Muscle of leg (tissue), 16 donors: ENCODE measurements at places on chromosomes 1 and 21. TPM values are rescaled to one million over a fixed set of nuclear protein-coding genes. Genes with fewer than 3 reads are reported as not detected.

The FAM110D gene
- 0.93 TPM for total RNA-seq

The TCP10L gene
- total RNA-seq: 1.6 TPM

The TARS2 gene
- 15.3 TPM for total RNA-seq

The OXCT2 gene
- 0.44 TPM for total RNA-seq

The CD160 gene
- 0.09 TPM for total RNA-seq

DNA sequence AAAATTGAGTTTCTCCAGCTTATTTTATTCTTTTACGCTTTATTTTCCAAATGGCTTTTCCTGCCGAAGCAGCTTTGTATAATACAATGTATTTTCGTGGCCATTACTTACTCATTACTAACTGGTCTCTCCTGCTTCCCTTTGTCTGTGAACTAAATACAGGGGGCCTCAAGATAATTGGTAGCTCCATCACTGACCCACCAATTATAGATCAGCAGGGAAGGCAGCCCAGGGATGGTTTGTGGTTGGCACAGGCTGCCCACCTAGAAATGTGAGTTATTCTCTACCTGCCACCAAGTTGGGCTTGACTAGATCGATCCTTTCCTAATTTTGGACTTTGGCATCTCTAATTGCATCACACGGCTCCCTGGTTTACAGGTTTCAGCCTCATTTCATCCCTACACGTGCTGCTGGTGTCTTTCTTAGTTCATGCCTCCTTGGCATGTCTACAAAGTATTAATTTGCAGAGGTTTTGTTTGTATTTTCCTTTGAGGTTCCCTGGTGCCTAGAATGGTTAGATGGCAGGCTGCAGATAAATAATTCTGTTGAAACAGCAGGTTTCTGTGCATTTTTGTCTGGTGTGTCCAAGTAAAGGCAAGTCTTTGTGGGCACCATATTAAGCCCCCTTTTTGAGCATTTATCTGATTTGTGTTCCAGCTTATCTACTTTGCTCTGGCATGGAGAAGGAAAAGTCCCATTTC lies 35.2 kb downstream of the PEX14 start:
- H3K27ac ChIP-seq: no peak overlapping the region
- DNase-seq: no peak
- H3K4me1 ChIP-seq: peaks cover 17% of the 10 kb centered on the region
- H3K27me3 ChIP-seq: no peaks in the 10 kb centered on the region
- H3K36me3 ChIP-seq: peaks cover 3% of the 10 kb centered on the region

DNA sequence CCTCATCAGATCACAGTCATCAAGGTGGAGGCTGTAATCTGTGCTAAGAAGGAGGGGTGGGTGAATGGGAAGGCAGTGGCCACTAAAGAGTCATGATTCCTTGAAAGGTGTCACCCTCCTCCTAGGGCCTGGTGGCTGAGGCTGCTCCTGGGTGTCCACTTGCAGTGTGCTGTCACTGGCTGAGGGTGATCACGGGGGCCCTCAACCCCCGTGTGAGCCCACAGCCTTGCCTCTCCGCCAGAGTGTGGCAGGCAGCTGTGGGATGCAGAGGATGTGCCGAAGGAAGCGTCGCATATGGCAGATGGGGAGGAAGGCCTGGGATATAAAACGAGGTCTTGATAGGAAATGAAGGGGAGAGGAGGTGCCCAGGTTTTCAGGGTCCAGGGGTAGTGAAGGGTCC lies 476.5 kb downstream of the PTPRU start:
- H3K4me3 ChIP-seq: no peak overlapping the region
- no peak for DNase-seq
- H3K36me3 ChIP-seq: no peaks in the 10 kb centered on the region

- H3K27me3 ChIP-seq: no peaks in the 10 kb centered on the region
- no peak for DNase-seq
- no peak overlapping the region for H3K4me3 ChIP-seq
- H3K4me1 ChIP-seq: peaks cover 38% of the 10 kb centered on the region
- H3K27ac ChIP-seq: no peak overlapping the region
- H3K36me3 ChIP-seq: peaks cover 38% of the 10 kb centered on the region
These were observed 2.9 kb downstream of the SELENON start for GRCh38 chr1:25802915-25803314.

- DNase-seq: no peak
- no peak overlapping the region for H3K27ac ChIP-seq
- no peaks in the 10 kb centered on the region for H3K4me1 ChIP-seq
- no peaks in the 10 kb centered on the region for H3K36me3 ChIP-seq
- no peak overlapping the region for H3K4me3 ChIP-seq
These were observed 66.9 kb upstream of the ECE1 start for GRCh38 chr1:21357161-21357560.

- H3K36me3 ChIP-seq: no peaks in the 10 kb centered on the region
- H3K4me1 ChIP-seq: no peaks in the 10 kb centered on the region
- no peak overlapping the region for H3K4me3 ChIP-seq
- H3K27ac ChIP-seq: no peak overlapping the region
These were observed 268.8 kb upstream of the CSF3R start for GRCh38 chr1:36751525-36751924.

DNA sequence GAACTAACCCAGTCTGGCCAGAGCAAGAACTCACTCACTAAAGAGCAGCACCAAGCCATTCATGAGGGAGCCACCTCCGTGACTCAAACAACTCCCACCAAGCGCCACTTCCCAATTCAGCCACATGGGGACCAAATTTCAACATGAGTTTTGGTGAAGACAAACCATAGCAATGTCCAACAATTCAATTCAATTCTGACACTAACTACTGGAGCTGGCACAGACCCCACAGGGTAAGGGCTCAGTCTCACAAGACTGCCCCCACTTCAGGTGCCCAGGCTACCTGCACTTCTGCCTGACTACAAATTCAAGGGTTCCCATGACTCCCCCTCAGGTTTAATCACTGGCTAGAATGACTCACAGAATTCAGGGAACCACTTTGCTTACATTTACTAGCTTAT lies 48.8 kb upstream of the RAP1A start:
- DNase-seq: no peak
- H3K27me3 ChIP-seq: no peaks in the 10 kb centered on the region
- peaks cover 4% of the 10 kb centered on the region for H3K4me1 ChIP-seq
- H3K36me3 ChIP-seq: no peaks in the 10 kb centered on the region
- H3K27ac ChIP-seq: no peak overlapping the region

GRCh38 chr1:51689643-51690042 lies 72.8 kb downstream of the OSBPL9 start:
- no peaks in the 10 kb centered on the region for H3K36me3 ChIP-seq
- H3K27me3 ChIP-seq: no peaks in the 10 kb centered on the region
- no peak for DNase-seq
- no peak overlapping the region for H3K27ac ChIP-seq
- H3K4me1 ChIP-seq: no peaks in the 10 kb centered on the region
